DMS 273 treated with DMSO at 0.1 percent for 48 hours (cell line): ENCODE measurements at places on chromosomes 16 and 17.
A peak's percentile ranks its signal among the peaks of the same experiment; 100 is the strongest.

DNA sequence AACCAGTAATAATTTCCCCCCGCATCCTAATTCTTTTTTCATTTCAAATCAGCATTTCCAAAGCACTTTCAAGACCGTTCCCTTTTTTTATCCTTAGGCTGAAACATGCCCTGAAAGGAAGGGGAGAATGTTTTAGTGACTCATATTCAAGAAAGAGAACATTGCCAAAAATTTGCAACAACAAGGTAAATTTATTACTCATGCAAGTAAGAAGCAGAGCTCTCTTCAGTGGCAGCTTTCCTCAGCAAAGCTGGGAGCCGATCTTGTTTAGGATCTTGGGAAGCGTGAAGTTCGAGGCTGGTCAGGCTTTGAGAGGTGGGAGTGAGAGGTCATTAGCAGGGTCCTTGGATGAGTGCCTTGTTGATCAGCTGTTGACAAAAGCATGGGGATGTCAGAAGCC, 129.5 kb downstream of the PRKCA start:
- no peak for DNase-seq

DNA sequence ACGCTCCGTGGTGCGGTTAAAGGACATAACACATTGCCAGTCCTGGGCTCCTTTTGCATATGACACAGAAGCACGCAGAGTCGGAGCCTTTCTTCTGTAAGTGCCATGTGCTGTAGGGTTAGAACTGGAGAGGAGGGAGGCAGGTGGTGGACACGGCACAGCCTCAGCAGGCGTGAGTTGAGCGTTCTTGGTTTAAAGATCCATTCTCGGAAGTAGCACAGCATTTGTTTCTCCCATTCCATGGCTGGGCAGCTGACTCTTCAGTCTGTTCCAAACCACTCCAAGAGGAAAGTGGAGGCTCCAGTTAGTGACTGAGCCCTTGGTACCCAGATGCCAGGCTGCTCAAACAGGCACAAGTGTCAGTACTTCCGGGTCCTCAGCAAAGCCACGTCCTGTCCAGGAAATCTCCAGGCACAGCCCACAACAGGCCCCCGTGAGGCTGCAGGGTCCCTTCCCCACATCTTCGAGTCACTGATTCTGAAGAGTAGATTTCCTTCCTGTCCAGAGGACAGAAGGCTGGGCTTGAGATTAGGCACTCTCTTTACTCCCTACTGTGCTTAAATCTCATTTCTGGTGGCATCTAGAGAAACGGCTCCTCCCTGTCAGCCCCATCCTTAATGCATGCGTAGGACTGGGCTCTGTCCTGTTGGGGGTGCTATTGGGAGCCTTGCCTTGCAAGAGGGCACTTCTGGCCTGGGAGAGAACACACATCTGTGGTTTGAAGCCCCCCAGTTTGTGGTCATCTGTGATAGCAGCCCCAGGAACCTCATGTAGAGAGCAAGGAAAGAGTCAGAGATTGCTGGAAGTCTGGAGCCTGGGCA, 39.6 kb upstream of the NAT9 start:
- DNase-seq: no peak

DNA sequence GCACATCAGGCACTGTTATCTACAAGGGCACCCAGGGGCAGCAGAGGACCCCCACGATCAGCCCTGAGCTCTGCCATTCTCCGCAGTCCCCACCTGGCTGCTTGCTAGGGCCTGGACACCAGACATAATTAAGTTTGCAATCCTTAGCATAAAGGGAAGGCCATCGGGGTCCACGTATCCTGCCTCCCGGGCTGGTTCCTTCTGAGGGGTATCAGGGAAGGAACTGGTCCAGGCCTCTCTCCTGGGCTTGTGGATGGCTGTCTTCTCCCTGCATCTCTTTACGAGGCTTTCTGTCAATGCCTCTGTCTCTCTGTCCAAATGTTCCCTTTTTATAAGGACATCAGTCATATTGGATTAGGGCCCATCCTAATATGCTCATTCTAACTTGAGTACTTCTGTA, 77.8 kb downstream of the CYLD start:
- no peak for DNase-seq

GRCh38 chr16:31008149-31008548, 2.3 kb downstream of the STX1B start:
- no peak for DNase-seq

DNA sequence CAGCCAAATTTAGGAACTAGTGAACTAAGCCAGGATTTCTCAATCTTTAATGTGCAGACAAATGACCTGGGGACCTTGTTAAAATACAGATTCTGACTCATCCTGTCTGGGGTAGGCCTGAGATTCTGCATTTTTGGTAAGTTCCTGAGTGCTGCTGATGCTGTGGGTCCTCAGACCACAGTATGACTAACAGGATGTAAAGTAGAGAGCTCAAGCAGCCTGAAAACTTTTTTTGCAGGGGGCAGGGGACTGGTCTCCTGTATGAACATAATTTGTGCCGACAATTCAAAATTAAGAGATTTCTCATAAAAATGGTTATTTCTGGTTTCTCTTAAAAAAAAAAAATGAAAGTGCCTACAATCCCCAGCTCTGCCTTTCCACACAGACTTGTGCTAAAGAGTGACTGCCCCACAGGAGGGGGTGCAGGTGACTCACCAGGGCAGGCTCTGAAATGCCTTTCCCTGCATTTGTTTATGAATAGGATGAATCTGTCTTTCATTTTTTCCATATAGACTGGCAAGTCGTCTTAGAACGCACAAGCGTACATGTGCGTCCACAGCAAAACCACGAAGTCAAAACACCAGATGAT, 271.5 kb downstream of the PHKB start:
- DNase-seq: no peak

DNA sequence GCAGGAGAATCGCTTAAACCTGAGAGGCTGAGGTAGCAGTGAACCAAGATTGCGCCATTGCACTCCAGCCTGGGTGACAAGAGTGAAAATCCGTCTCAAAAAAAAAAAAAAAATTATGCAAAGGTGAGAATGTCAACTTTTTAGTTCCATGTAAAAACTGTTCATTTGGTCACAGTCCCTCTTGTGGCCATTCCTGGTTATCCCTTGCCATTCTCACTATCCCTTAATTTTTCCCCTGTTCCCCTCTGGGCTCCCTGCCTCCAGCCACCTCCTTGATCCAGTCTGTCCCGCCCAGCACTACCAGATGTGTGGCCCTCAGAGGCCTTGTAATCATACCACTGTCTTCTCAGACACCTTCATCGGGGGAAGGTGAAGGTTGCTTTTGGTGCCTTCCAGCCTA, 23.4 kb downstream of the DCAF7 start:
- no peak for DNase-seq

GRCh38 chr16:8795091-8795490, 2.3 kb downstream of the TMEM186 start:
- DNase-seq: no peak

DNA sequence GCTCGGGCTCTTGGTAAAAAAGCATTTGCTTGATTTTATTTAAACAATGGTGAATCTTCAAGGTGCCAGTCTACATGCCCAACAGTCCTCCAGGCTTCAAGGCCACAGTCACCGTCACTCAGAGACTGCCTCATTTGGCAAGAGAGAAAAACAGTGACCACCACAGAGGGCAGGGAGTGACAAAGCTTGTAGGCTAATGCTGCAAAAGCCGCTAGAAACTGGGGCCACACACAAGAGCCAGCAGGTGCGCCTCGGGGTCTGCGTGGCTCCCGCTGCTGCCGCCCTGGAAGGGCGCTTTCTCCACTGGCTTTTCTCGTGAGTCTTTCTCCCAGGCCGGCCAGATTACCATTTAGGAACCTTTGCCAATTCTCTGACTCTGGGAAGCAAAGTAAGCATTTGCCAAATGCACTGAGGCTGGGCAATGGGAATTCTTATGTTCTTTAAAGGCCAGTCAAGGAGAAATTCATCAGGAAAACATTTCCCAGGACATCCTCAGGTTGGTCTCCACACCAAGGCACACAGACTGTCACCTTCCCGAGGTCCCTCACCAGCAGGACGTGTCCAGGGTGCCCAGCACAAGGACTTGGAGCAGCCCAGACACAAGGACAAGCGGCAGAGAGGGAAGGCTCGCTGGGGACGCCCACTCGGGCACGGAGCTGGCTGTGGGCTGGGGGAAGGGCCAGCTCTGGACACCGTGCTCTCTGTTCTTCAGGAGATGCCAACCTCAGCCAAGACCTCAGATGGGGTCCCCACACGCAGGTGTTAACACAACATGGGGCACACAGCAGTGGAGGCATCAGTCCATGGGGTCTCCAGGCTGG, 12.5 kb upstream of the C16orf95 start:
- DNase-seq: no peak

DNA sequence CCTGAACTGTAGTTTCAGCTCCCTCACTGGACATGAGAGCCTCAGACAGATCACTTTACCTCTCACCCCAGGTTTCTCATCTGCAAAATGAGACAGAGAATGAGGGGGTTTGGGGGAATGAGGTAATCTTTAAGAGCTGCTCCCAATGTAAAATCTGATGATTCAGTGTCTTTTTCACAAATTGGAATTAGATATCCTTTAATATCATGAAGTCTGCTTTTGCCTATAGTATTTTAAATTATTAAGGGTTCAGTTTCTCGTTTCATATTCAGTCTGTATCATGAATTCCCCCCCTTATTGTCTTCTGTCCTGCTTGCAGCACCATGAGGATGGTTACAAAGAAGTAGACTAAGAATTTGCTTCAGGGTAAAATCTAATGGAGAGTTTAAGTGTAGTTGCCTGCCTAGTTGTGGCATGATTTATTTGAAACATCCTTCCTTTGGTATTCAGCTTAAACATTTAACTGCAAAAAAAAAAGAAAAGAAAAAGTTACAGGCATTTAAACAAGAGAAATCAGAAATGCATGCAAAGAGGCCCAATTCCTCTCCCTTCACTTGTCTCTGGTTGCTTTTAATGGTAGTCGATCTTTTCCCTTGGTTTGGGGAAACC, 77.3 kb downstream of the WNT3 start:
- no peak for DNase-seq

DNA sequence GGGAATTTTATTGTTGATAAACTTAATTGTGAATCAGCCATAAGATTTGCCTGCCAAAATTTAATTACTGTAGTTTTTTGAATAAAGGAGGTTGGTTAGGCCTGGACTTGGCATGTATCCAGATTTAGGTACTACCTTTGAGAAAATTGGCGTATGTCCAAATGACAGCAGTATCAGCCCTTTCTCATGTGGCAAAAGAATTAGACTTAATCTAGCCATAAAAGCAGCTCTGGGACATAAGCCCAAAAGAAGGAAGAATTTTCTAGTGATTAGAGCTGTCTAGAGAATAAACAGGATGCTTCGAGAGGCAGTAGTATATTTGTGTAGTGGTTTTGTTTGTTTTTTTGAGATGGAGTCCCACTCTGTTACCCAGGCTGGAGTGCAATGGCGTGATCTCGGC, 27.7 kb downstream of the PPM1E start:
- DNase-seq: peak; percentile 19

GRCh38 chr16:711548-712320, 3.2 kb upstream of the METRN start:
- no peak for DNase-seq

DNA sequence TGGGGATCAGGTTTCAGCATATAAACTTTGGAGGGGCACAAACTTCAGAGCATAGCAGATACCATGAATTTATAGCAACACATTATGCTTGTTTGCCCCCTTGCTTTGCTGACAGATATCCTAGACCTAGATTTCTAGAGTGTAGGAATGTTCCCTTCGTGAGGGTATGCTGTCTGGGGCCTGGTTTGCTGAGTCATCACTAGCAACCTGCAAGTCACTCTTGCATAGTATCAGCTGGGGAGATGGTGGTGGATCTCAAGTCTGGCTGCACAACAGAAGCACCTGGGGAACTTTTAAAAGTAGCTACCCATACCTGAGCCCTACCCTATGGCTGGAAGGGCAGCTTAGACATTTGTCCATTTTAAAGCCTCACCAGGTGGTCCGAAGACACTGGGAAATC, 22.3 kb upstream of the HSBP1 start:
- DNase-seq: no peak

DNA sequence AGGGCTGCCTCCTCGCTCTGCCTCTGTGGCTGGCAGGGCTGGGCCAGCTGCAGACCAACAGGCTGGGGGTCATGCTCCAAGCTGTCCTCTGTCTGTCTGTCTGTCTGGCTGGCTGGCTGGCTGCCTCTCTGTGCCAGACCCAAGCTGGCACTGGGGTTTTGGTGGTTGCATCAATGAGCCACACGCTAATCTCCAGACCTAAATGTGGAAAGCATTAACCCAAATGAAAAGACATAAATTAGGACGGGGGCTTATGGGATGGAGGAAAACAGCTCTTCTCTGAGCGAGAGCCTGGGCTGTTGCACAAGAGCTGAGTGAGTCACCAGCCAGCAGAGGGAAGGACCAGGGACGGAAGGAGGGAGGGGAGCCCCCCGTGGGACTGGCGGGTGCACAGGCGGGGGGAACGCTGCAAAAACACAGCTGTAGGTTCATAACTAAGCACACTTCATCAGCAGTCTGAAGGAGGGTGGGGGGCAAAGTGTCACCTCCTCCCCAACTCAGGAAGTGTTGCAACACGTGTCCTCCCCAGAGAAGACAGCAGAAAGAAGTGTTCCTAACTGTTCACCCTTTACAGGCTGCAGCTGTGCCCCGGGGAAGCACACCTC, 83.4 kb downstream of the GAS7 start:
- DNase-seq: no peak

DNA sequence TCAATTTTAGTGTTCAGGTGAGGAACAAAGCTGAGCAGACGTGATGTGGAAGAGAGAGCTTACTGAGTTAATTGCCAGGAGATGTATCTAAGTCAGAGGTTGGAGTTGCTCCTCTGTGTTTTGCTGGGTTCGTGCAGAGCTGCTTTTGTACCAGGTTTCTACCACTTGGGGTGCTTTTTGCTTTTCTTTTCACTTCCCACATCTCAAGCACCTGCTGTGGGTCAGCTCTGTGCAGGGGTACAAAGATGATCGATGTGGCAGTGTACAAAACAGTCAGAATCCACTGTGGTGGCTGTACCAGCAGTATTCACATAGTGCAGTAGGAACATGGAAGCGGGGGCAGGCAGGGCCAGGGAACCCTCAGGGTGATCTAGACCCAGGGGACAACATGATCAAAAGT, 14.8 kb downstream of the UNK start:
- DNase-seq: no peak

- DNase-seq: no peak
Observed at GRCh38 chr16:50178491-50178941, 25.4 kb downstream of the TENT4B start.

- no peak for DNase-seq
Observed at GRCh38 chr16:52929478-52930400, 123.0 kb downstream of the CHD9NB start.

DNA sequence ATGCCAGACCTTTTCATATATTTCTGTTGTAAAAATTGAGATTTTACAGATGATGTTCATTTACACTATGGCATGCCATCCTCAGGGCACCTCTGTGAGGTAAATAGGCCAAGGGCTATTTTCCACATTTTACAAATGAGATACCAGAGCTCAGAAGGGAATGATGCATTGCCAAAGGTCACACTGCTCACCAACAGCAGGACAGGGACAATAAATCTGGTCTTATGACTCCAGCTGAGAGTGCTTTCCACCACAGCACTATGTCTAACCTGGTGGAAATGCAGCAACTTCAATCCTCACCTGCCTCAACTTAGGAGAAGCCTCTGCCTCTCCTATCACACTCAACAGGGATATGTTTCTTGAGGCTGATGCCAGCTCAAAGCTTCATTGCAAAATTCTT, 40.6 kb downstream of the GRIN2A start:
- no peak for DNase-seq

GRCh38 chr17:81074875-81075274, 39.9 kb downstream of the BAIAP2 start:
- DNase-seq: no peak

GRCh38 chr16:26642047-26642664, 424.6 kb upstream of the C16orf82 start:
- DNase-seq: no peak

- no peak for DNase-seq
Observed at GRCh38 chr17:59093702-59094231, 12.9 kb downstream of the TRIM37 start.
